ENCODE measurements at places on chromosomes 11 and 22.

- no peak for DNase-seq
Observed at GRCh38 chr22:50674130-50674500, 1.5 kb downstream of the SHANK3 start.

DNA sequence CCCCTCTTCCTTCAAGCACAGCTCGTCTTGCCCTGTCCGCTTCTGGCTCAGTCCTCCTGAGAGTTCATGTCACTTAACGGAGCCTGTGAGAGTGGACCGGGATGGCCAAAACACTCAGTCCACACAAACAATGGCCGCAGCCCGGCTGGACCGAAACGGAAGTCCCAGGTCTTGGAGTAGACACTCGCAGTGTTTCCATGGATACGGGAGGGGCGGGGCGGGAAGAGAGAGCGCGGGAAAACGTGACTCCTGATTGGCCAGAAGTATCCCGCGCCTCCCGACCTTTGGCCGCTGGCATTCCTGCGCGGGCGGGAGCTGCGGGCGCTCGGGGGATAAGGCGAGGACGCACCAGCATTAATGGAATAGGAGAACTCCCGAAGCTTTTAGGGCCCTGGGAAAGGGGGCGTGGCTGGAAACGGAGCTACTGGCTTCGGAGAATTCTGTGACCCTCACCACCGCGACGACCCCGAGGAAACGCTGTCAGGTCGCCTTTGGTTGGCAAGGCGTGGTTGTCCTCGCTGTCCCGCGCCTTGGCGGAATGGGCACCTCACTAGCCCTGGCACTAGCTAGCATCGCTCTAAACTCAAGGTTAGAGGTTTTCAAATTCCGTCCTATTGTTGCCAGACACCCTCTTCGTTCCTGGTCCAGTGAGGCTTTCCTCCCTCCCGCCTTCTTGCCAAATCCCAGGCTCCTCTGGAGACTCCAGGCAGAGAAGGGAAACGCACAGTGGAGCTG is at the start of the genes NLRP14 and ZNF214:
Gene NLRP14, plus strand, starts transcription at position 297 of the 735 bp plus-strand sequence. CDS start 18,108 bp downstream, outside the sequence.
Gene ZNF214, minus strand, starts transcription at position 164 of the 735 bp plus-strand sequence. CDS start 17,511 bp downstream, outside the sequence.
- no peak for DNase-seq

GRCh38 chr11:125164422-125165110 is at the start of gene PKNOX2:
TSS of gene PKNOX2 (plus strand) at chr11:125164751. CDS start at chr11:125351306, 186,555 bp downstream.
- peak; percentile 46 for DNase-seq

DNA sequence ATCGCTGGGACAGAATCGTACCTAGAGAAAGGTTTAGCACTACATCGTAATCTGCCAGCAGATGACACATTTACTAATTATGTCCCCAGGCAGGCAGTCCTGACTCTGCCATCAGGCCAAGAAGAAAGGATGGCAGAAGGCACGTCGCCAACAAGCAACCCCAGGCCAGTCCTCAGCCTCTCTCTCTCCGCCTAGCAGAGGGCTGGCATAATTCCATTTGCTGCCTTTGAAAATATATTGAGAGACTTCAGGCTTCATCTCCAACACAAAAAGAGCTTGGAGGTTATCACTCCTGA is 1517.0 kb downstream of the TBC1D22A start:
- DNase-seq: no peak

GRCh38 chr11:19455731-19456130 is 215.0 kb upstream of the E2F8 start:
- no peak for DNase-seq

DNA sequence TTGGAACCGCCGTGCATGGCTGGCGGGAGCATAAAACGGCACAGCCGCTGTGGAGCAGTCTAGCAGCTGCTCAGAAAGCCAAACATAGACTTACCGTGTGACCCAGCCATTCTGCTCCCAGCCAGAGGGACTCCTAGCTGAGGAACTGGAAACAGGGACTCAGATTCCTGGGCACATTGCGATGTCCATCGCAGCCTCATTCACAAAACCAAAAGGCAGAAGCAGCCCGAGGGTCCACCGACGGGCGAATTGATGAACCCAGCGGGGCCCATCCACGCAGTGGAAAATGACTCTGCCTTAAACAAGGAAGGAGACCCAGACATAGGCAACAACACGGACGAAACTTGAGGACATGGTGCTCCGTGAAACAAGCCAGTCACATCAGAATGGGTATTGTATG is 5.7 kb upstream of the MUC5B start:
- no peak for DNase-seq
